B cell (primary cell): ENCODE measurements at places on chromosomes 12 and 14. TPM values are rescaled to one million over a fixed set of nuclear protein-coding genes. Genes with fewer than 3 reads are reported as not detected.

- no peaks in the 10 kb centered on the region for H3K4me1 ChIP-seq
- H3K27me3 ChIP-seq: no peaks in the 10 kb centered on the region
- H3K27ac ChIP-seq: no peak overlapping the region
Measured at GRCh38 chr12:42855362-42855950, 265.9 kb upstream of the PRICKLE1 start.

Gene CGRRF1
- total RNA-seq: 15.8 and 17.9 TPM in 2 replicates

- no peak overlapping the region for H3K4me3 ChIP-seq
- H3K27me3 ChIP-seq: no peaks in the 10 kb centered on the region
- DNase-seq: no peak
- no peak overlapping the region for H3K27ac ChIP-seq
- no peaks in the 10 kb centered on the region for H3K36me3 ChIP-seq
Measured at GRCh38 chr12:5581616-5582015, 149.7 kb downstream of the NTF3 start.

Gene GLIPR1L1
- not detected in 2 replicates for total RNA-seq

DNA sequence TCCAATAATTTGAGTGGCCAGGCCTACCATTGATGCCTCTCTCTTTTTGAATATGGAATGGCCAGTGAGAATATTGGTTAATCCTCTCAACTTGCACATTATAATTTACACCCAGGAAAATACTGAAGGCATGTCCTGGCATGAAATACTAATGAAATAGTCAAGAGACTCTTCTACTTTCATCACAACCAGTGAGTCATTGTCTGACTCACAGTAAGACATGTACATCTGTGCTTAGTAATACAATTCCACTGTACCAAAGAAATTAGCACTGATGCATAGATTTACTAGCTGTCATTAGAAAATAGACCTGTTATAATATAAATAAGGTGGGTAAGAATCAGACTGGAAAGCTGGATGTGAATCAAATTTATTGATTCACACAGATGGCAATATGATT is 31.6 kb downstream of the KCNC2 start:
- no peak overlapping the region for H3K27ac ChIP-seq
- no peaks in the 10 kb centered on the region for H3K36me3 ChIP-seq
- no peak for DNase-seq
- H3K27me3 ChIP-seq: no peaks in the 10 kb centered on the region
- no peaks in the 10 kb centered on the region for H3K4me1 ChIP-seq

Gene LIN7A
- total RNA-seq: not detected in 2 replicates
